ENCODE measurements at places on chromosomes 16 and 17. TPM values are rescaled to one million over a fixed set of nuclear protein-coding genes. Genes with fewer than 3 reads are reported as not detected.

Gene TMC7
- total RNA-seq: 4.1 TPM

Gene NOTUM
- total RNA-seq: not detected

Gene ZNF205
- 17.8 TPM for total RNA-seq

Gene CLEC3A
- not detected for total RNA-seq

Gene KRTAP4-5
- not detected for total RNA-seq

Gene LHX1
- not detected for total RNA-seq

Gene DNAJC7
- 51.3 TPM for total RNA-seq

Gene EFNB3
- 0.14 TPM for total RNA-seq

Gene PLA2G10
- total RNA-seq: 0.34 TPM

Gene PIRT
- not detected for total RNA-seq

Gene NPIPA7
- total RNA-seq: 0.85 TPM

Gene TAT
- 0.07 TPM for total RNA-seq

Gene PYY
- total RNA-seq: 0.68 TPM

Gene PPP1R1B
- total RNA-seq: not detected

Gene RASL10B
- 0.57 TPM for total RNA-seq

Gene TLCD3B
- not detected for total RNA-seq

Gene CFAP119
- total RNA-seq: 0.28 TPM

Gene NECAB2
- not detected for total RNA-seq

Gene BAHCC1
- 0.68 TPM for total RNA-seq

Gene KRTAP1-5
- not detected for total RNA-seq

All from nasal cavity respiratory epithelium epithelial cell of viscerocranial mucosa (primary cell).